ENCODE measurements at places on chromosomes 2 and 18. TPM values are rescaled to one million over a fixed set of nuclear protein-coding genes. Genes with fewer than 3 reads are reported as not detected.

ALK gene
- 0.35 TPM for total RNA-seq

TCF7L1 gene
- total RNA-seq = 42.4 TPM

CHRND gene
- total RNA-seq = not detected

NR4A2 gene
- 0.85 TPM for total RNA-seq

GLB1L gene
- total RNA-seq = 5.4 TPM

SERPINB5 gene
- total RNA-seq = not detected

RAX gene
- total RNA-seq = 0.03 TPM

SERPINB13 gene
- not detected for total RNA-seq

GRCh38 chr2:45885171-45885621 lies 233.7 kb downstream of the PRKCE start:
- DNase-seq = no peak

GRCh38 chr2:181374781-181375675 lies 82.2 kb upstream of the ITGA4 start:
- DNase-seq = no peak

GRCh38 chr18:11909591-11910026 lies 1.5 kb upstream of the MPPE1 start:
- no peak for DNase-seq

GRCh38 chr2:148526509-148527346 lies 117.8 kb upstream of the EPC2 start:
- DNase-seq = no peak

GRCh38 chr2:194494401-194494800 lies 1162.6 kb upstream of the SLC39A10 start:
- DNase-seq = no peak

DNA sequence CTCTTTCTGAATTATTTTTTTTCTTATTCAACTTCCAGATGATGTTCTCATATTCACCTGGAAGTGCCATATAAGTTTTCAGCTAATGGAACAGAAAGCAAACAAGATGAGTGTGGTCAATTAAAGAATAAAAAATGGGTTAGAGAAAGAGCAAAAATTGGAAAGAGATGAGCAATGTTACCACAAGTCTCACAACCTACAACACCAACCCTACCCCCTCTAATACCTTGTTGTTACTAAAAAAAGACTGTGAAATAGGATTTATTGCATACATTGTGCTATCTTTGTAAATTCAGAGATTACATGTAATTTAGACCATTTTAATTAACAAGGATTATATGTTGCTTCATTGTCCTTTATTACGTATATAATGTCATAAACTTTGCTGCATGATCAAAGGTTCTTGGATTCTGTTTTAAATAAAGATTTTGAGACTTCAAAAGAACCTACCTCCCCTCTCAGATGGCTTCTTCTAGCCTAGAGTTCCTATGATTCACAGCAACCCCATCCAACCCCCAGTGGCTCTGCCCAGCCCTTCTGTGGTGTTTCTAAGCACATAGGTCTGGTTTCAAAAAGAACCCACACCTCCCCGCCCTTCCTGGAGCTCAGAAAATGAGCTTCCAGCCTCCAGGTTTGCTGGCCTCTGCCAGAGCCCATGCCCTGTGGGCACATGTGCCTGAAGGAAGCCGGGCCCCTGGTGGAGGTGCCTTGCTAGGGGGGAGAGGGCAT lies 24.7 kb downstream of the LGALSL start:
- DNase-seq = no peak

DNA sequence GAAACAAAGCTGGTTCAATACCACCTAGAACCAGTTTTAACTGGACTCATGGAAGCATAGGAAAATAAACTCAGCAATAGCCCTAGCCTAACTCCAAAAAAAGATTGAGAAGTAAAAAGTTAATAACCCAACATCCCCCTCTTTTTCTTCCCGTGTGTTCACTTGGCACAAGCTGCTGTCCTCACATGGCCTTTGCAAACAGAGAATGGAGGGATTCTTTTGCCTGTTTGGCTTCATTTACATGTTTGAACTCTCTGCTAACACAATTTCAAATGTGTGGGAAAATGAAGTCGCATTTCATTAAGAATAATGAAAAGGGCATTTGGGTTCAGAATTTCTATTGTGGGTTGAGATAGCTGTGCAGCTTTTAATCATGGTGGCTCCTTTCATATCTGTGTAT lies 589.2 kb upstream of the LRRTM1 start:
- DNase-seq = no peak

DNA sequence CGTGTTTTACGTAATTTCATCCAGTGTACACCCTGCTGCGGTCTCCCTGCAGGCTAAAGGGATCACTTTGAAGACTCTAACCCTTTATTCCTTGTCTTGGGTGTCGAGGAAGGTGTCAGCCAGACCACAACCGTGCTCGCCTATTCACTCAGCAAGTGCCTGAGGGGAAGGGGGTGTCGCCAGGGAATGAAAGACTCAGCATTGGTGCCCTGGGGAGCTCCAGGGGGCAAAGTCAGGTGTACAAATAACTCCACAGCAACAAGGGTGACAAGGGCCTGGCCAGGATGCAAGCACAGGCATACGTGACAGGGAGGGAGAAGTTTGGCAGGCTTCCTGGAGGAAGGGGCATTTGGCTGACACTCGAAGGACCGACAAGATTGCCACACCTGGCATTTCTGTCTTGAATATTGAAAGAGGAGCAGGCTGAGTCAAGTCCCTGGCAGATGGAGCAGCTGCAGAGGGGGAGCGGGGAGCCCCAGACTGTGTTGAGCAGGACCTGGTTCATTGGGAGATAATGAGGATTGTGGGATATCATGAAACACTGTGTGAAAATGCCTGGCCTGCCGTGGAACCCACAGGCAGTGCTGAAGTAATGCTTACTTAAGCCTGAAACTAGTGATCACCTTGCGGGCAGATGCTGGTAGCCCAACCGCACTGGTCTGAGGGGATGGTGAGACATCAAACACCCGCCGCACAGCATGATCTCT lies 93.9 kb downstream of the RHOB start:
- no peak for DNase-seq

GRCh38 chr2:105675841-105676240 lies 68.9 kb upstream of the NCK2 start:
- DNase-seq = no peak

- no peak for DNase-seq
Observed at GRCh38 chr18:61898640-61899101, 5.9 kb upstream of the RNF152 start.

- no peak for DNase-seq
Observed at GRCh38 chr2:105999211-105999989, 194.7 kb downstream of the UXS1 start.

DNA sequence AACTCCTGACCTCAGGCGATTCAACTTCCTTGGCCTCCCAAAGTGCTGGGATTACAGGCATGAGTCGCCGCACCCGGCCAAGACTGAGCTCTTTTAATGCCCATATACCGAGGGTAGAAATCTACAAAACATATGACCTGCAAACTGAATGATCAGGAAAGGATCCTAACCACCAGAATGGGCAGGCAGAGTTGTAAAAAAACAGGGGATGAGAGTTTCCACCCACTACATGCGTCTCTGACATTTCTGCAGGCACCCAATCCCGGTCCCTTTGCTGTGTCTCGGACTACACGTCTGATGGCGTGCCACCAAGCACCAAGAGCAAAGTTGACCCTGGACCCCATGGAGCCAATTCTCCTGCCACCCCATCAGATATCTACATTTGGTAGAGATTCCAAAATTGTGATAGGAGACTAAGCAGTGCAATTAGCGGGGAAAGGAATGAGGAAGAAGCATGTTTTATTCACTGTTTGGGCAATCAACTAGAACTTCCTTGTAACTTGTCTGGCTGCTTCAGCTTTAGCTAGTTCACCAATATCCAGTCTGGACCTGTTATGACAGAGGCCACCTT lies 74.1 kb downstream of the ATP8B1 start:
- no peak for DNase-seq

DNA sequence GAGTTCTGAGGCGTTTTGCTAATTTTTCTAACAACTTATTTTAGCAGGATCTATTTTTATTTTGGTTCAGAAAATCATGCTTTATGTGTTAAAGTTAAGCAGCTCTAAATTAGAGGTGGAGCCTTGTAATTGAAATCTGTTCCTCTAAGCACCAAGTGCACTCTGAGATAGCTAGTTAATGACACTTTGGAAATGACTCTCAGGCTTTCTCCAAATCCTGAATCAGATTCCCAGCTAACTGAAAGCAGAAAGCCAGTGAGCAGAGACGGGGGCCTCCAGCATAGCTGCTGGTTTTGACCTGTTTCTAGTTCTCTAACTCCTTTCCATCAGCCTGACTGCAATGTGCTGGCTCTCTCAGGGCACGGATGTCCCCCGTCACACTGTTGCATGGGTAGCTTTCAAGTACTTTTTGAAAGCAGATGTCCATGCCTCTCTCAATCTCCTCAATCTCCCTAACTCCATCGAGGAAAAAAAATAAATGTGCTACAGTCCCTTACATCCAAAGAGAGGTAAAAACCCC lies 326.5 kb downstream of the SATB2 start:
- peak; percentile 9 for DNase-seq

DNA sequence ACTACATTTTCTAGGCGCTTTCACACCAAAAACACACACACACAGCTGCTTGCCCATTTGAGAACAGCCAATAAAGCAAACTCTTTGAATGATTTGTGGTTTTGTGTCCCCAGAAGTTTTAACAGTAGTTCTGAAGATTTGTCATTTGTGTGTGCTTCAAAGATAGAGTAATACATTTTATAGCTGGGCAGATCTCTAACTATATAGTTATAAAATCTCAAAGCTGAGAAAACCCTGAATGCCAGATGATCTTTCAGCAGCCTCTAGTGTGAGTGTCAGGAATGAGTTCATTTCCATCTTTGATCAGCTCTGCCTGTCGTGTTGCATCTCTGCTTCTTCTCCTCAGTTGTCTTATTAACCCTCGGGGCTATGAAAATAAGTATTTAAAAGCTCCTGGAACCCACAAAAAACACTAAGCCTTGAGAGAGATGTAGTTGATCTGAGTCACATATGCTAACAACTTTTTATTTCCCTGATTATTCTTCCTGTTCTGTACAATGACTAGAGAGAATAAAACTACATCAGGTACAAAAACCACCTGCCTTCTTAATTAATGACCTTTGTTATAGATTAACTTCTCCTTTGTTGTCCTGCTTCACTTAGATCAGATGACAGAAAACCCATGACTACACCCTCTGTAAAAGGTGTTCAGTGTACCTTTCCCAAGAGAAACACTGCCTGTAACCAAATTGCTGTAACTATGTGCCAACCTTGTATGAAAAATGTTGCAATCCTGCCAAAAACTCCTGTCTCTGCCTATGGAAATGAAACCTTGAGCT lies 30.0 kb upstream of the SLC3A1 start:
- peak; percentile 21 for DNase-seq

- no peak for DNase-seq
Observed at GRCh38 chr2:173370198-173370597, 15.5 kb downstream of the CDCA7 start.

- DNase-seq = no peak
Observed at GRCh38 chr2:36177282-36177681, 178.3 kb upstream of the CRIM1 start.

- peak; percentile 23 for DNase-seq
Observed at GRCh38 chr2:235543128-235543750, 49.4 kb downstream of the AGAP1 start.

DNA sequence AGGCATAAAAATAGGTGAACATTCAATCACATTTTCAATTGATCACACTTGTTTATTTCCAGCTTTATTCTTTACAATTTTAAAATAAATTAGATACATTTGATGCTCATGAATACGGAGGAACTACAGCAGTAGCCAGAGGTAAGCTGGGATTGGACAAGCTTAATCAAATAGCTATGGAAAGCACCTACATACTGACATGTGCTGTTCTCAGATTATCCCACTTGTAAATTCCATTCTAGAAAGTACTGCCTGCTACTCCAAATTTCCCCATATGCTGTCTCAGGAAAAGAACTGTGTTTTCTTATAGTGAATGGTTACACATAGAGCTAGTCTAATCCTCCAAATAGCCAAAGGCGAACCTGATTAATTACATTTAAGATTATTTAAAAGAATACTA lies 24.2 kb downstream of the PELI1 start:
- DNase-seq = no peak
